ENCODE measurements at places on chromosomes 7 and 10.

DNA sequence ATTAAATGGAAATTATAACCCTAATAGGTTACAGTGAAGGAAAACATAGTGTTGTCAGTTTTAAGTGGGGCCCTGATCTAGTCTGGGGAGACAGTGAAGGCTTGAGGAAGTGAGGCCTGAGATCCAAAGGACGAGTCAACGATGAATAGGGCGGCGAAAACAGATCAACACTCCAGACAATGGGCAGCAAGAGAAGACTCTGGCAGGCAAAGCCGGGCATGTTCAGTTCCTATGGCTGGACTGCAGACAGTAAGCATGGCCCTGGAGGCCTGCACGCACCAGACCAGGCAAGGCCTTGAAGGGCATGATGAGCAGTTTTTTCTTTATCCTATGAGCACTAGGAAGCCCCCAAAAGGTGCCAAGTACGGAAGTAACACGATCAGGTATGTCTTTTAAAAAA lies 127.8 kb downstream of the RNF216 start:
- H3K27ac ChIP-seq, result no peak overlapping the region
- H3K4me3 ChIP-seq, result no peak overlapping the region
- H3K4me1 ChIP-seq, result no peaks in the 10 kb centered on the region
- peaks cover 44% of the 10 kb centered on the region for H3K36me3 ChIP-seq

DNA sequence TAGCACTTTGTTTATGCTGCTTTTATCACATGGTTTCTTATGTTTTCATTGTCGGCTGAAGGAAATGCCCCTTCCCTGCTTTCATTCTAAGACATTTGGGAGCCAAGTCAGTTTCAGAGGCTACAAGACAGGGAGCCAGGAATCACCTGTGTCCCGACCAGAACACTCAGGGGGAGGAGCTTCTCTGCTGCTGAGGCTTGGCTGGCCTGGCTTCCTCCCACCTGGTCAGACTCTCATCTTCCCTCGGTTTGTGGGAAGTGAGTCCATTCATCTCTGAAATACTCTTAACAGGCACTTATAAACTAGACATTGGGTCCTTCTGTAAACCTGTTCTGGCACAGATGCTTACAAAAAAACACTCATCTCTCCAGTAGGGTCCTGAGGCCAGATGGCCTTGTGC lies 19.6 kb upstream of the GOLGA7B start:
- no peaks in the 10 kb centered on the region for H3K27me3 ChIP-seq
- peaks cover 27% of the 10 kb centered on the region for H3K4me1 ChIP-seq
- no peak overlapping the region for H3K27ac ChIP-seq
- DNase-seq, result no peak
- no peaks in the 10 kb centered on the region for H3K36me3 ChIP-seq

GRCh38 chr7:85600395-85600794 lies 413.5 kb upstream of the SEMA3D start:
- H3K4me1 ChIP-seq, result no peaks in the 10 kb centered on the region
- no peaks in the 10 kb centered on the region for H3K27me3 ChIP-seq
- no peaks in the 10 kb centered on the region for H3K36me3 ChIP-seq

DNA sequence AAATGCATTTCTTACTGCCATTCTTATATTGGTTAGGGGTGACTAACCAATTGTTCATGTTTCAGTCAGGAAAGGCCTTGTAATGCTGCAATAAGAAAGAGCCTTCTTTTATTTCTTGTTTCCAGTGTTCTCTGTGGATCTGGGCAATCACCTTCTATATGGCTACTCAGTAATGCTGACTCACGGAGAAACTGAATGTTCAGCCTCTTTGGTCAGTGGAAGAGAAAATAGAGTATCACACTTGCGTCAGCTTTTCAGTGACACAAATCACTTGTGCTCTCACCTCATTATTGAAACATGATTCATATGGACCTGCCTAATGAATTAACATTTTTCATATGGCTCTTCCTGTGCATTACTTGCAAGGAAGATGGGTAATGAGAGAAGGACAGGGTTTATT lies 243.9 kb upstream of the POT1 start:
- no peak overlapping the region for H3K4me3 ChIP-seq
- no peaks in the 10 kb centered on the region for H3K36me3 ChIP-seq
- no peaks in the 10 kb centered on the region for H3K4me1 ChIP-seq
- no peaks in the 10 kb centered on the region for H3K27me3 ChIP-seq
- no peak overlapping the region for H3K27ac ChIP-seq

DNA sequence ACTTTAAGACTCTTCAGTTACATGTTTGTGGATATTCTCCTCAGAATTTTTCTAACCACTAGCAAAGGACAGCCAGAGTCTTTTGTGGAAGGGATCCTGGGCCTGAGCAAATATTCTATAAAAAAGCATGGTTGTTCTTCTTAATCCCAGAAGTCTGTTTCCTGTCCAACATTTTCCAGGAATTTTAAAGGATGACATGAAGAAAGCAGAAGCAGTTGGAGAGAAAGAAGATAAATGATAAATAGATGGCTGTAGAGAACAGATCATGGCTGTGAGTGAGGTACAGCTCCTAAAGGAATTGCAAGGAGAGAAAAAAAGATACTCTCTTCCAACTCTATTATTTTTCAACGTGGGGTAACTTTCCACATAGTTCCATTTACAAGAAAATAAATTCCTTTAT lies 91.8 kb upstream of the STEAP4 start:
- no peaks in the 10 kb centered on the region for H3K36me3 ChIP-seq
- H3K27me3 ChIP-seq, result no peaks in the 10 kb centered on the region
- H3K27ac ChIP-seq, result no peak overlapping the region
- DNase-seq, result no peak
- no peak overlapping the region for H3K4me3 ChIP-seq
- no peaks in the 10 kb centered on the region for H3K4me1 ChIP-seq

- no peaks in the 10 kb centered on the region for H3K27me3 ChIP-seq
- no peak for DNase-seq
- no peak overlapping the region for H3K27ac ChIP-seq
- H3K4me3 ChIP-seq, result no peak overlapping the region
- no peaks in the 10 kb centered on the region for H3K4me1 ChIP-seq
Measured at GRCh38 chr10:116306847-116307246, 17.4 kb upstream of the CCDC172 start.

All from CD4-positive, alpha-beta T cell (primary cell).